ENCODE measurements at places on chromosomes 4 and X. TPM values are rescaled to one million over a fixed set of nuclear protein-coding genes. Genes with fewer than 3 reads are reported as not detected.

DNA sequence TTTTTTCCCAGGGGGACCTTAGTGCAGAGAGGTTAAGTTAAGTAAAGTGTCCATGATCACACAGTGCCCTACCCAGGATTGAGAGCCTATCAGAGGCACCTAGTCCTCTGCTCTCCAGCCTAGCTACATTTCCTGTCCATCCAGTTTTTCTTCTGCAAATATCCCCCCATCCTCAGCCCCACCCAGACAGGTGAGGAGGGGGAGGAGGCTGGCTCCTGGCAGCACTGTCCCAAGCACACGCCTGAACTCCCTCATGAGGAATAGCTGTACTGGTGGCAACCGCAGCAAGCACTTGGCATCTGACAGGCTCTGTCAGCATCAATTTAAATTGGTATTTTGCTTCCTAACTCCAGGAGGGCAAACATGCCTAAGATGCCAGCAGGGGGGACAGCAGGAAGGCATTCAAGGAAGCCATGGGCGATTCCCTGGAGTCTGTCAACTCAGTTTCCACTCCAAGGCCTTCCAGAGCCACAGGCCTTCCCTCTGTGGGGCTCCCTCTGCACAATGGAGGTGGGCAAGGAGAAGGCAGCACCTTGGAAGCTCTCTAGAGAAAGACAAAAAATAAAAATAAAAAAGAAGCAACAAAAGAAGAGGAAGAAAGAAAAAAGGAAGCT, 6.4 kb upstream of the FRMPD3 start:
- no peak for DNase-seq

GRCh38 chrX:154658187-154658586, 4.8 kb upstream of the CTAG2 start:
- DNase-seq: no peak

- peak; percentile 44 for DNase-seq
Measured at GRCh38 chr4:83107631-83108030, 6.9 kb downstream of the PLAC8 start.

Gene OPHN1
- 0.12 TPM for total RNA-seq

GRCh38 chrX:30981968-30982367, 89.9 kb downstream of the FTHL17 start:
- DNase-seq: no peak

Gene CFAP47
- total RNA-seq: not detected

DNA sequence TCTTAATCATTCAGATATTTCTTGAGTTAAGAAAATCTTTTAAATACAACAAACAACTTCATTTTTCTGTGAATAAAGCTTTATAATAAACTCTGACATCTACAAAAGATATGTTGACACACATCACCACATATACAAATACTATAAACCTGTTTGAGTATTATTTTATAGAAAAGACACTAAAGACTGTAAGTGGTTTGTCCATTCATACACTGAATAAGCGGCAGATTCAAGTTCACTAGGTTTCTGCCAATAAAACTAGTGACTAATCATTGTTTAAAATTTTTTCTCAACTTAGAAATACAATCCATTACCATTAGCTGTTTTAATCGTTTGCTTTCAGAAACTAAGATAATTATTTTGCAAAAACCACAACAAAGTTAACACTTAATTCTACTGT, 1900.0 kb downstream of the C4orf33 start:
- no peak for DNase-seq

Gene SMIM10L2A
- total RNA-seq: 0.44 TPM

Measured in activated T-cell treated with anti-CD3 and anti-CD28 coated beads, Interleukin-2, amount 50 U/mL, for 72 hours (primary cell).